A172 (cell line): ENCODE measurements at places on chromosomes 2 and 18.
A peak's percentile ranks its signal among the peaks of the same experiment; 100 is the strongest.

- DNase-seq: no peak
These were observed 16.7 kb downstream of the HK2 start for GRCh38 chr2:74850496-74851190.

DNA sequence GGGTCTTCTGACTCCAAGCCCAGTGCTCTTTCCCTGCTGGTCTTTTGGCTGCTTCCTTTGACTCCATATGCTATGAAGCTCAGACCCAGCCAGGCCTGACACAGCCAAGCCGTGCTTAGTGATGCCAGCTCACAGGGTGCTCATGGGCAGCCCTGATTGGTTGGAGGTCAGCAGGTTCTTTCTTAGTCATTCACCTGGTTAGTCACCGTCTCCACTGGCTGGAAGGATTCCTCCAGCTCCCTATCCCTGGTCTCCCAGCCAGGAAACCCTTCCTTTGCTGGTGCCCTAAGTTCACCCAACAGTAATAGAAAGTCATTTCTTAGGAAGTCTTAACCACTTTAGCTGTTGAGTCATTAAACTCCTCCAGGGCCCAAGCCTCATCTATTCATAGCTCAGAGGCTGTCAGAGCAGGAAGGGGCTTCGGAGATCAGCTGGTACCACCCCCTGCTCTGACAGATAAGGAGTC lies 3.9 kb downstream of the KCNK3 start:
- peak; percentile 99 for DNase-seq

- no peak for DNase-seq
These were observed 42.3 kb downstream of the ATP9B start for GRCh38 chr18:79111483-79111882.

DNA sequence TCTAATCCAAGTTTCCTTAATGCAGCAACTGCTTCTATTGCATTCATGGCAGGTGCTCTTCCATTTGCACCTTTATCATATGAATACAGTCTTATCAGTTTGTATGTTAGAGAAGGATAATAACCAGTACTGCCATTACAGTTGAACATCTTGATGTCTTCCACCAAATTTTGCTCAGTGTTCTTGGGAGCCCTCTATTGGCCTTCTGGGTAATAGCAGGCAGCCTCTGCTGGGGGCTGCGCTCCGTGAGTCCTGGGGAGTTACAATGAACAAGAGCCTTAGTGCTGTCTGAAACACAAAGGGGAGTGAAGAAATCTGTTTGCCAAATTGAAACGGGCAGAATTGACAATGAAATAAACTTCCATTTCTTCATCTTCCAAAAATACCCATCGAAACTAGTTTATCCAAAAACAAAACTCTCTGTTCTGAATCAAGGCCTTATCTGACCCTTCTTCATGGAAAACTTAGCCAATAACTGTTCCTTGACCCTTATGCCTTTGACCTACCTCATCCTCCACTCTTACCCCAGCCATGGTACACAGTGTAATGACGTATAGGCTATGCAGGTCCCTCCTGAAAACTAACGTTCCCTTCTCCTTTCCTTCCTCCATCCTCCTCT lies 79.9 kb downstream of the ALK start:
- peak; percentile 25 for DNase-seq

DNA sequence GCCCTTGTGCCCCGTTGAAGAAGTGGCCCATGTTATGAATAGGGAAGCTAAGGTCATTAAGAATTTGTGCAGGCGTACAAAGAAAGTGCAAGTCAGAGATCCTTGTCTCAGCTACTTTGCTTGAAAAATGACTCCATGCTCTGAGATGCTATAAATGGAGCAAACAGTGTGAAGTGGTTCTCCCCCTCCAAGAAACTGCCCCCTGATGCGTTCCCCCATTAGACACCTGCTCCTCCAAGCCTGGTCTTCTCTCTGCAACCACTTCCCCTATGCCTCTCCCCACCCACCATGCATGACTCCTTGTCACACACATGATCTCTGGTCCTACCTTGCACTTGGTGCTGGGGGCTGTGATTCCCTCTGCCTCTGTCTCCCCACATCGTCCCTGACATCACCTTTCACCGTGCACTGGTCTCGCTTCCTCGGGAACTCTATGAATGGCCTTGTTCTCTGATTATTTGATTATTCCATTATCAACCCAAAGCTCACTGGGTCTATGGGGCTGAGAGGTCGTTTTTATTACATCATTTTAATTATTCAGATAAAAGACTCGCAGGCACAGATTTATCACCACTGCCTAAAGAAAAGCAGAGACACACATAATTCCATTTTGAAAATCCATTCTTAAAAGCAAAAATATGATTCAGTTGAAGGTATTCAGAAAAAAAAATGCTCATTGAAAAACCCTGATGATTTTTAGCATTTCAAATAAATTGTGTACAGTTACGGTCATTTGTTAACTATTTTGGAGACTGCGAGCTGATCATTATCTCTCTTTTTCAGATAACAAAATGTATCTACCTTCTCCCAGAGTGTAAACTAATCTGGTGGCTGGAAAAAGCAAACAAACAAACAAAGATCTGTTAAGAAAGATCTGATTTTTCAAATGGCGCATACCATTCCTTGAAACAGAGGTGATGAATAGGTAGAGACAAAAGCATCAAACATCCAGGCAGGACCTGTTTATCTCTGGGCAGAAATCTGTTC lies 294.9 kb downstream of the SOX11 start:
- no peak for DNase-seq

DNA sequence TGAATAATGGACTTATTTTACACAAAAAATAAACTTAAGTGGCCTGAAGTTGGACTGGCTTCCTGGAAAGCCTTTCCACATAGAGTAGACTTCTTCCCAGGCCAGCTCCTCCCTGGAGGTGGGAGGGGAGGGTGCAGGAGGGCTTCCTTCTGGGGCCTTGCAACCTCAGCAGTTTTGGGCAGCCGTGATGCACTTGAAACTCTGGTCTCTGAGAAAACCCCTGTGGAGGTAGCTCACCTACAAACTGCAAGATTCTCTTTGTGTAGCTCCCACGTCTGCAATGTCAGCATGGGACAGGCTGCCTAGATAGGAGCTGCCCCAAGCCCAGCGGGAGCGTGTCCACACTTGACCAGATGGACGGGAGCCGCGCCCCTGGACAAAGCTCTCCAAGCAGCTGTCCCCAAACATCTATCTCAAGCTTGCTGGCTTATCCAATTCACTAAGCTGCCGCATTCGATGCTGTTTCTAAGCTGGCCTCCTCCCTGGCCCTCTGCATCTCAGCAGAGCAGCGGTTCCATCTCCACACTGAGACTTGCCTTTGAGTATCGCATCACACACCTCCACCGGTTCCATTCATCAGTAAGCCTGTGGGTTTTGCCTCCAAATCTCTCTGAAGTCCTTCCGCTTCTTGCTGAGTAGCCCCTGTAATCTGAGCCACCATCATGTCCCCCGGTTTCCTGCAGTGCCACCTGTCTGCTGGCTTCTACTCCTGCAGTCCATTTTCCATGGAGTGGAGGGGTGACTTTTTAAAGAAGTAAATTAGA lies 1.6 kb upstream of the LPIN1 start:
- peak; percentile 50 for DNase-seq

DNA sequence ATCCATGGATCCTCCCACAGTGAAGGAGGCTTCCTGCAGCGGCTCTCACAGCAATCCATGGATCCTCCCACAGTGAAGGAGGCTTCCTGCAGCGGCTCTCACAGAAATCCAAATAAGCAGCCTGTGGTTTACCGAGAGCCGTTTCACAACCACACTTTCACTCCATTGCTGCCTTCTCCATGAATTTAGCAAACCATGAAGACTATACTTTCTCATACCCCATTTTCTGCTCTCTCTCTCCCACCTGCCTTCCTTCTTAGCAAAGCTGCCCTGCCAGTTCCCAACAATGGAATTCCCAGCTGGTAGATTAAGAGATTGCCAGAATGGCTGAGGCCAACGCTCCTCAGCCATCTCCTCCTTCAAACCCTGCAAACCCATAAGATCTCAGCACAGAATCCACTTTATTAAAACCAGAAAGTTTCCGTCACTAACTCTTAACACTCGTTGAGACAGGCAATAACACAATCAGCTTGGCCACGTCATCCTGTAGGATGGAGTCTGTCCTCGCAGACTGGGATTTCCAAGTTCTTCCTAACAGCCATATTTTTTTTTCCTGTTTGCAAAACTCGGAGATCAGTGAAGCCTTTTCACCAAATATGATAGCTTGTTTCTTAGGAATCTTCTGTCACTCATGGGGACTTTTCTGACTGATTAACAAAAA lies 162.2 kb downstream of the PXDN start:
- no peak for DNase-seq

DNA sequence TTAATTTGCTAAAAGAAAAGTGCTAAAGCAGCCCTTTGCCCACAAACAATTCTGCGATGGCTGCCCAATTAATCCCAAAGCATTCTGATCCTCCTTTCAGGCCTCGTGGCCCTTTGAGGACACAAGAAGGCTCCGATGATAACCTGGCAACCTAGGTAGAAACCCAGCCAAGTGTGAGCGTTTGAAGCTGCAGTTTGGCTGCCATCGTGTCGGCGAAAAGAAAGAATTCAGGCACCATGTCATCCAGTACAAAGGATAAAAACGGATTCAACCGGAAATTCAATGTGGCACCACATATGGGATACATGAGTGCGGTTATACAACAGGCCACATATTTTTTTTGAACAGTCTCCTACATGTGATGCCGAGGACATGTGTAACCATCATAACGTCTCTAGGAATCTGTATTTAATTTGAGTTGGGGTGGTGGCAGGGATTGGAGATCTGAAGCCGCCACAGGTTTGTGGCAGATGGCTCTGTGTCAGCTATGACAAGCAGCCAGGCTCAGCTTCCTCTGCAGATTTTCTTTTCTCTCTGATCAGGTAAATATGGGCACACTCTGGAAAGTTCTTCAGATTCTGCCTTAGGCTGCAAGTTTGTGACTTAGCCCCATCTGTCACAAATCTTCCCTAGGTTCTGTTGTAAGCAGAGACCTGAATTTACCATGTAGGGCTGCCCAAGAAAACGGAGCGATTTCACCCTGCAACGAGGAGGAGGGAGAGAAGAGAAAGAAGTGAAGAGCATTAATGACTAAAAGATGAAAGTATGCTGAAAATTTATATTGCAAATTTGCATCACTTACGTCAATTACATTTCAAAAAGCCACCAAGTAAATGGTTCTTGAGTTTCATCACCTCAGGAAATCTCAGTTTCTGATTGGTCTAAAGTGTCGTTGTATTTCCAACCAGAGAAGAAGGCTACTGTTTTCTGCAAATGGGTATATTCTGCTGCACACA lies 573.2 kb downstream of the ZEB2 start:
- no peak for DNase-seq

- no peak for DNase-seq
These were observed 103.6 kb upstream of the RMP24 start for GRCh38 chr18:35868915-35869314.

- DNase-seq: no peak
These were observed 6.6 kb downstream of the SH3RF3 start for GRCh38 chr2:109135359-109136197.

- no peak for DNase-seq
These were observed at the start of gene MXD1 for GRCh38 chr2:69914950-69915945. Gene MXD1 (plus strand): TSS chr2:69915109. CDS start chr2:69915331, 222 bp downstream.
